Endothelial cell of coronary artery (primary cell): ENCODE measurements at places on chromosomes 16 and 17. TPM values are rescaled to one million over a fixed set of nuclear protein-coding genes. Genes with fewer than 3 reads are reported as not detected.

Gene SYCE1L
- total RNA-seq: 2.7 and 4.1 TPM in 2 replicates

Gene EFNB3
- total RNA-seq: 0.38 and 0.81 TPM in 2 replicates

Gene KRT24
- not detected in 2 replicates for total RNA-seq

Gene NXPH3
- total RNA-seq: 0.63 and 1.4 TPM in 2 replicates

Gene CCDC154
- total RNA-seq: under 0.01 and 0.09 TPM in 2 replicates

Gene HES7
- total RNA-seq: 0.09 TPM in 2 replicates

Gene NECAB2
- total RNA-seq: 0.18 TPM in 1 of 2 replicates, not detected in the other

Gene PDE6G
- 0.38 and 0.45 TPM in 2 replicates for total RNA-seq

Gene LGALS9
- total RNA-seq: 6.9 and 11.4 TPM in 2 replicates

Gene MEFV
- under 0.01 TPM in 1 of 2 replicates, not detected in the other for total RNA-seq

Gene PARD6A
- 2.4 and 2.6 TPM in 2 replicates for total RNA-seq

Gene MT1B
- not detected in 2 replicates for total RNA-seq

Gene KIF18B
- 1.7 and 3.1 TPM in 2 replicates for total RNA-seq

Gene TP53TG3F
- total RNA-seq: not detected in 2 replicates

Gene DNAH9
- 0.09 TPM in 1 of 2 replicates, not detected in the other for total RNA-seq

Gene CFAP119
- 1.1 and 1.8 TPM in 2 replicates for total RNA-seq

Gene PRR35
- total RNA-seq: not detected in 2 replicates

Gene KRT9
- total RNA-seq: not detected in 2 replicates

Gene NAA60
- 9.2 and 13.6 TPM in 2 replicates for total RNA-seq
